Smooth muscle cell of the brain vasculature (primary cell): ENCODE measurements at places on chromosomes 12 and 14.

DNA sequence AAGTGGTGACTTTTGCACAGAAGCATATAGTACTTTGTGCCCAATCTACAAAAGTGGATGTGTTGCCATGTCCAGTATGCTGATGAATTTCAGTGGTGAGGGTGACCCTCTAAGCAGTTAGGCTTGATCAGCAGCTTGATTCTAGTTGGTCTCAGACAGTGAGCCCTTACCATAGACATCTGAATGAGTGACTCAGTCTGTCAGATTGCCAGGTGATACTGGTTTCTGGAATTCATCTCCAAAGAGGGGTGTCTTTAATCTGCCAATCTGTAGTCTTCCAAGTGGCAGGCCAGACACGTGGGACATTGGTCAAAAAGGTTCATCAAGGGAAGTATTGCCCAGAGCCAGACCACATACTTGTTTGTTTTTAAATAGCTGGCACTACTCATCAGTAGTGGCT lies 187.4 kb upstream of the SLC16A7 start:
- no peak for DNase-seq

DNA sequence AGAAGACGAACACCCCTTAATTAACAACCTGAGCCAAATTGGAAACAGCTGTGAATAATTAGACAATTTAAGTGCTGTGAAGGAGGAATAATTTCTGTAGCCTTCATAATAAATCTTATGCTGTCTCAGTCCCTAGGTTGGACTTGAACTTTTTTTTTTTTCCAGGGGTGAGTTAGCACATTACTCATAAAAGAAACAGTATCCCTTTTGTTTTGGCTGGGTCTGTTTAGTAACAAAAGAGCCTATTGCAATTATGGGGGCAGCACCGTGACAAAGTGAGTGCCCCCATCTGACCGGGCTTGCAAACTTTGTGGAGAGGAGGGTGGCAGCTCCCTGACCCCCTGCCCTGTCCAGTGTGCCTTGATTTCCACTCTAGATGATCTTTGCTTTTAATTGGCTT lies 167.4 kb downstream of the DICER1 start:
- no peak for DNase-seq

DNA sequence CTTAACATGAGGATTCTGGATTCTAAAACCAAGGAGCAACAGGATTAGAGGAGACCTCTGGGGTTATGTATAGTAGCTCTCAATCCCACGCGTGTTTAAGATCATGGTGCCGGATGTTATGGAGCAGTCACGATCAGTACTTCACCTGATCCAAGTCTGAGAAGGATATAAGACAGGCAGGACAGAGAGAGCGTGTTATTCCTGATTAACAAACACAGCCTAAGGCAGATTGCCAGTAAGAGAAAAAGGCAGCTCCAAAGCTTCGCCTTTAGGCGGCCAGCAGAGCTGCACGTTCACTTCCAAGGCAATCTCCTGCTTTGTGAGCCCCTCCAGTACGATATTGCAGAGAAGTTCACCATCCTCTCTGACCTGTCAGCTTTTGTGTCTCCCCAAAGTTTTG lies 5.5 kb downstream of the SETD3 start:
- DNase-seq: no peak

DNA sequence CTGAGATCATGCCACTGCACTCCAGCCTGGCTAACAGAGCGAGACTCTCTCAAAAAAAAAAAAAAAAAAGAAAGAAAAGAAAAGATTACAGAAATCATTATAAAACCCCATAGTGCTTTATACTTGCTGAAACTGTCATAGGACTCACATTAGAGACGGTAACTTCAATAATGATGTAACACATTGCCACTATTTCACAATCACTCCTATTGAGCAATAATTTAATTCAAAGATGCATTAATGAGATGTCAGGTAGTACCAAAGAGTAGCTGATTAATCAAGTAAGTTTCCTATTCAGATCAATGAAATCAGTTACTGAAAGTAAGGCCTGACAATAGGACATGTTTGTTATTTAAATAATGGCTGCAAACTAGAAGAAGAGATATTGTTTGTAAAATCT lies 751.5 kb upstream of the ALG10B start:
- DNase-seq: no peak

DNA sequence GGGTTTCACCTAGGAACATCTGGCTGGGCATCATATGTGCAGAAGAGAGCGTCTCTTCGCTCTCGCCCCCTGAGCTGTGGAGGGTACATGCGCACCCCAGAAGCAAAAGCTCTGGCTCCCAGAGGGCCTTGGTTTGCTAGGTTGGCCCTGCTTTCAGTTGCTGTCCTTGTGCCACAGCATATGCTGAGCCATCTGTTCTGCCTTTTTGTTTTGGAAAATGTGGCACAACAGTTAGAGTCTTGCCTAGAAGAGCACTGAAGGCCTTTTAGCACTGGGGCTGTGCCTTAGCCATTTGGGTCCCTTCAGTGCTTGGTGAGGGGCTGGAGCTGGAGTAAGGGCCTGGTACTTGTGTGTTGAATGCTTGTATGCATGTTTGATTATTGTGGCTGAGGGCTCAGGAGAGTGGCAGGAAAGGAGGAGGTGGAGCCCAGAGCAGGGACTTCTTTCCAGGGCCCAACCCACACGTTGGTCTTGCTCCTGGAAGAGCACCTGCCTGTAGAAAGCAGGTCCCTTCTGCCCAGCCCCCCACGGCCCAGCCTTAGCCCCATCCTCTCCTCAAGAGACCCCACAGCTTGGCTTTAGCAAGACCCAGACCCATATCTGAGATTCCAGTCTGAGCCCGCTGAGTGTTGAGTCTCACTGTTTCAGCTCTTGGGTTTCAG lies 113.7 kb downstream of the SLC25A47 start:
- no peak for DNase-seq

DNA sequence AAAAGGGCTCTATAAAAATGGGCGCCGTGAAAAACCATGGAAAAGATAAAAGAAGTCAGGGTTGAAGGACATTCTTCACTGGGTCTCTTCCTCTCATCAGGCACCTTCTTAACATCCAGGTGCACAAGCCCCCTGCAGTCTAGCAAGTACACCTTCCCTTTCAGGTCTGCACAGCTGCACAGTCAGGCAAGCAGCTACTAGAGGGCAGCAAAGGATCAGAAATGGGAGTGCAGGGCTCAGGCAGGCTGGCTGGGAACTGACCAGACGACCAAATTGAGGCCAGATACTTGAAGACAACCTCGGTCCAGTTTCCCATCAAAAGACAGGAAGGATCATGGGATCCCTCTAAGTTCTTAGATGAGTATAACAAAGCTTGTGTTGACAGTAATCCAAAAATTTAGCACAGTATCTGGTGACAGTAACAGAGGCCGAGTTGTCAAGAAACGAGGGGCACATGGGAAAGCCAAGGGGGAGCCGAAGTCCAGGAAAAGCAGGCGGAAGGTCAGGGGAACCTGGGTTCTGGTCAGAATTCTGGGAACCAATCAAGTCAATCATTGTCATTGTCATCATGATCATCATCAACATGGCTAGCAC lies 10.1 kb upstream of the GRIP1 start:
- DNase-seq: no peak

- DNase-seq: no peak
These were observed 77.4 kb upstream of the SLC8A3 start for GRCh38 chr14:70266157-70266556.

DNA sequence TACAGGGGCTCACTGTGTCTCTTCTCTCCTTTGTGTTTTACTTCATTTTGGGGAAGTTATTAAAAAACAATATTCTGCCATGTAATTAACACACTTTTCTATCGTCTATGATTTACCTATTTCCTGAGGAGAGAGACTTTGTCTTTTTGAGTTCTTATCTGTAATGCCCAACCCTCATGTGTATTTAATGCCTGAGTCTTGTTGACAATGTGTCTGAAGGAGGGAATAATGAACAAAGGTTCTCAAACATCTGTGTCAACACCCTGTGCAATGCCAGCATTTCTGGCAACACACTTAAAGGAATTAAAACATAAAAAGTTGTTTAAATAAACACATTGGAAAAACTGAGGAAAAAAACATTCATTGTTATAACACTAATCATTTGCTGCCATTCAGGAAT lies 147.1 kb downstream of the SLC15A5 start:
- DNase-seq: no peak

GRCh38 chr12:2183556-2184541 lies 131.1 kb downstream of the CACNA1C start:
- DNase-seq: no peak

DNA sequence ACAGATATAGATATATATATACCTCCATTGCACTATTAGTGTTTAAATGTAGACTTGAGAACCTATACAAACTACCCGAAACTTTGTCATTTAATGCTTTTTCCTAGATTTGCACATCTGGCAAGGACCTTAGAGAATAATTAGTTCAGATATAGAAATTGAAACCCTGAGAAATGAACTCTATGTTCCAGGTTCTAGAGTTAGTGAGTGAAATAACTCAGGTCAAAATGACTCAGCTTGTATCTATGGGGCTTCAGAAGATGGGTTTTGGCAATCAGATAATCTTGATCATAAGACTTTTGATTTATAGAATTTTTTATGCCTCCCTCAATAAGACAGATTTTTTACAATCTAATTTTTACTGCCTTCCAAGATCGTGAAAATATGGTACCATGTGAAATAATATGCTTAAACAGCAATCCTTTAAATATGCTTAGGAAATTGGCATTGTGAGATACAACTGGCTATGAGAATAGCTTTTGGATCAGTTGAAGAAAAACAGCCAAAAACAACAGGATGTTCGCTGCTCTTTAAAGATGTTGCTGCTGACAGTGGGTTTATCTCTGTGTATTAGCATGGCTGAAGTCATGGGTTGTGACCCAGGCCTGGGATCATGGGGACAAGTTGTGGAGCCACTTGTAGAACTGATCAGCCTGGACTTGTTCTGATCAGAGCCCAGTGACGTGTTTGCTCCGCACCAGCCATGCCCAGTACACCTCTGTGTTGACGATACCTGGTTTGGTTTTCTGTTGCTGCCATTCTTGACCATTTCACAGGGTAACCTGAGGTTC lies 63.6 kb downstream of the TTLL5 start:
- DNase-seq: no peak

GRCh38 chr14:52960627-52961026 lies 9.8 kb upstream of the FERMT2 start:
- DNase-seq: no peak

GRCh38 chr14:63051301-63051700 lies 6.0 kb upstream of the KCNH5 start:
- no peak for DNase-seq

GRCh38 chr12:46179693-46180452 lies 89.0 kb downstream of the SLC38A1 start:
- DNase-seq: no peak

DNA sequence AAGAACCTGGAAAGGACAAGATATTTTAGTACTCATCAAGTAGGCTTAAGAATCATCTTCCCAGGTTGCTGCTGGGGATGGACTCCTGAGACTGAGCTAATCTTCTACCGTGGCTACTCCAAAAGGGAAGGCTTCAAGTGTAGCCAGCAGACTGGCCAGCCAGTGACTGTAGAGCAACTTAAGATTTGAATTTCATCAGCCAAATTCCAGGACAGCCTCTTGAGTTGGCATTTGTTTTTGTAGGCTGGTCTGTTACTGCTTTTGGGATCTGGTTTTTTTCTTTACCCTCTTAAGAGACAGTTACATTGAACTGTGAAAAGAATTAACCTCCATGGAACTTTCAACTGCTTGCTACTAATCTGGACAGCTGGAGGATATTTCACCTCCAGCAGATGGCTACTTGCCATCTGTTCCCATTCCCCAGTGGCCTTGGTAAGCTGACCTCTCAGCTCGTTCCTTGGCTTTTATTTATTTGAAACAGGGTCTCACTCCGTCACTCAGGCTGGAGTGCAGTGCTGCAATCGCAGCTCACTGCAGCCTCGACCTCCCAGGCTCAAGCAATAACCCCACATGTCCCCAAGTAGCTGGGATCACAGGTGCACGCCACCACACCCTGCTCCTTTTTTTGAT lies 20.7 kb downstream of the VTI1B start:
- DNase-seq: no peak

DNA sequence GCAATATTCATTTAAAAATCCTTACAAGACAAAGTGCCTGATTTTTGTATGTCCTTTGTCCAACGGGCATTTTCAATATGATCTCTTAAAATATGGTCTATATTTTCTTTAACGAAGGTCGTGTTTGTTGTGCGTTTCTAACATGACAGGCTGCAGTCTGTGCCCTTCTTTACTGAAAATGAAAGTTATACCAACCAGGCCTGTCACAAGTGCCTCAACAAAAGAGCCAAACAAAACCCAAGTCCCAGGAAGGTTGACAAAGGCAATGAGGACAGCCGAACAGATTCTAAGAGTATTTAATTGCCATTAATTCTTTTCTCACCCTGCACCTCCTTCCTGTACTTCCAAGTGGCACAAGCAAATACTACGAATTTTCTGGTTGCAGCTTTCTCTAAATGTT lies 13.9 kb downstream of the PAX9 start:
- no peak for DNase-seq

DNA sequence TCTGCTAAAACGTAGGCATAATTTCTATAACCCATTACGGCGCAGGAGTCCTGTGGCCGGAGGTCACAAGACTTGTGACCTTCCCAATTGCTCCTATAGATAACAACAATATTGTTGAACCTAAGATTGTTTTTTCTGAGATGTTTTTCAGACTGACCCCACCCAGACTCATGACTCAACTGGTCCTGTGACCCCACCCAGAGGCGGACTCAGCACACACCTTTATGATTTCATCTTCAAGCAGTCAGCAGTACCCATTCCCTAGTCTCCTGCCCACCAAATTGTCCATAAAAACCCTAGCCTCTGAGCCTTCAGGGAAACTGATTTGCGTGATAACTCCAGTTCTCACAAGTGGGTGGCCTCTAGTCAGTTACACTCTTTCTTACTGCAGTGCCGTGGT lies 5.9 kb upstream of the PPP4R3A start:
- no peak for DNase-seq

DNA sequence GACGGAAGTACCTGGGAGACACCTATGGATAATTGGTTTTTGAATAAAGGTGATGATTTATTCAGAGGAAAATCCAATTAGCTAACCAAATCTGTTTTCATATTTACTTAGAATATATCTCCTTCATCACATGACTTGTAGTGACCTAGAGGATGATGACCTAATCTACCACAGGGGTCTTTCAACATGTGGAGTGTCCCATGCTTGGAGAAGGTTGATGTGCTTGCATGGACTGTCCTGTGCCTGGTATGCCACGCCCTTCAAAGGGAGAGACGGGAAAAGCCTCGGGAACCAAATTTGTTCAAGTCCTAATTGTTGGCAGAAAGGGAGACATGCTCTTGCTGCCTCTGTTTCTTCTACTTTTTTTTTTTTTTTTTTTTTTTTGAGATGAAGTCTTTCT lies 11.8 kb upstream of the PAPLN start:
- DNase-seq: no peak
